ENCODE measurements at places on chromosomes 2 and 18.

GRCh38 chr2:52933878-52934277, 833.7 kb upstream of the CHAC2 start:
- no peak for DNase-seq

GRCh38 chr2:70921839-70922234, 13.9 kb upstream of the ATP6V1B1 start:
- DNase-seq, result peak; percentile 78

DNA sequence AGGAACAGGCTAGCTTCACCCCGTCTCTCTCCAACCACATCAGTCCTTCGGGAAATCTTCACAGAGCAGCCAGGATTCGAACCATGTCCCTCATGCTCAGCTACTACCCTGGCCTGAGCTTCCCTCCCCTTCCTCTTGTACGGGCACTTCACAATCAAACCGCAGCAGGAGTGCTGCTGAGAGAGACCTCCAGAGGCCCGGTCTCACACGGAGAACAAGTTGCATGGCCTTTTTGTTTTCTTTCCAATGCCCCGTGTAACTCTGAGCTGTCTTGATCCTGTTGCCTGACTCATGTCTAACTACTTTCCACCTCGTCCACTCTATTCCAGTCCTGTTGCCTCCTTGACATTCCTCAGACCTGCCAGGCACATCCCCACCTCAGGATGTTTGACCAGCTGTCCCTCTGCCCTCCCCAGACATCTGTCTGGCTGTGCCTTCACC, 25.4 kb downstream of the FBLN7 start:
- peak; percentile 71 for DNase-seq

GRCh38 chr18:65415098-65415497, 335.7 kb upstream of the CDH7 start:
- peak; percentile 32 for DNase-seq

GRCh38 chr18:7926526-7926925, 359.4 kb downstream of the PTPRM start:
- peak; percentile 88 for DNase-seq

- DNase-seq, result peak; percentile 2
These were observed 42.8 kb downstream of the ITSN2 start for GRCh38 chr2:24317491-24317920.

DNA sequence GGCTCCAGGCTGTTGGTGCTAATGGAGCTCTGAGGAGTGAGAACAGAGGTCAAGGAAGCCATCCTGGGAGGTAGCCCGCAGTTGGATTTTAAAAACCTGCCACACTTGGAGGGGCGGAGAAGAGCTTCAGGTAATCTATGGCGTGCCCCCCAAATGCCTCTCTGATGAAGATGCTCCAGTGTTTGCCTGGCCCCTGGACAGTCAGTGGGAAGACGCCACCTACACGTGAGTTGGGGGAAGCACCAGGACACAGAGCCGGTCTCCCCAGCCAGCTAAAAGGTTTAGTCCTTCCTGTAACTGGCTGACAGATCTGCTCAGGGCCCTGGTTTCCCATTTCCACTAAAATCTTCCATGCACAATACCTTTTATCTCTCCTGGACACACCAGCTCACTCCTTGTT, 225.0 kb downstream of the TTC32 start:
- DNase-seq, result no peak
